Activated CD4-positive, alpha-beta T cell treated with anti-CD3 and anti-CD28 coated beads for 24 hours (primary cell): ENCODE measurements at places on chromosomes 7 and 10.

GRCh38 chr10:13371897-13372470 is 23.9 kb upstream of the SEPHS1 start:
- DNase-seq, result peak; percentile 49

- no peak for DNase-seq
Observed at GRCh38 chr7:74006032-74006431, 21.9 kb upstream of the ELN start.

DNA sequence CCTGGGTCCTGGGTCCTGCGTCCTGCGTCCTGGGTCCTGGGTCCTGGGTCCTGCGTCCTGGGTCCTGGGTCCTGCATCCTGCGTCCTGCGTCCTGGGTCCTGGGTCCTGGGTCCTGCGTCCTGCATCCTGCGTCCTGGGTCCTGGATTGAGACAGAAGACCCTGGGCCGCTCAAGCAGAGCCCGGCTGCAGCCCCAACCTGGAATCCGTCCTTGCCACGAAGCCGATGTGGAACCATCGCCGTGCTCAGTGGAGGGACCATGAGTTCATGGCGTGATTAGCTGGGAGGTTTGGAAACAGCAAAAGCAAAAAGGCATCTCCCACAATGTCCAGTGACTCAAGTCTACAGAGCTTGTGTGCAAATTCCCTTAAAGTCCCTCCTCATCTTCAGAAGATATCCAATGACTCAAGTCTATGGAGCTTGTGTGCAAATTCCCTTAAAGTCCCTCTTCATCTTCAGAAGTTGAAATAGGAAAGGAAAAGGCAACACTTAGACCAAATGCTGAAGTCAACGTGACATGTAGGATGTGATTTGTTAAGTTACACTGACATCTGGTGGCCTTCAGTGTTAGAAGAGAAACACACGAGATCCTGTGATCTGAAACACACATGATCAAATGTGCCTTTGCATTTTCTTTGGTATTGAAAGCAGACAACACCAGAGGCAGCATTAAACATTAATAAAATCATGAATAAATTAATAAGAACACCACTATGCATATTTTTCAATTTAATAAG is 179.9 kb downstream of the PTPRN2 start:
- DNase-seq, result no peak

- DNase-seq, result no peak
Observed at GRCh38 chr10:58546722-58547445, 34.2 kb downstream of the BICC1 start.

- no peak for DNase-seq
Observed at GRCh38 chr7:111190804-111191203, 99.9 kb downstream of the LRRN3 start.

- DNase-seq, result no peak
Observed at GRCh38 chr7:90242369-90243168, 2.4 kb upstream of the CFAP69 start.

GRCh38 chr7:47354831-47355541 is 226.9 kb downstream of the TNS3 start:
- no peak for DNase-seq

DNA sequence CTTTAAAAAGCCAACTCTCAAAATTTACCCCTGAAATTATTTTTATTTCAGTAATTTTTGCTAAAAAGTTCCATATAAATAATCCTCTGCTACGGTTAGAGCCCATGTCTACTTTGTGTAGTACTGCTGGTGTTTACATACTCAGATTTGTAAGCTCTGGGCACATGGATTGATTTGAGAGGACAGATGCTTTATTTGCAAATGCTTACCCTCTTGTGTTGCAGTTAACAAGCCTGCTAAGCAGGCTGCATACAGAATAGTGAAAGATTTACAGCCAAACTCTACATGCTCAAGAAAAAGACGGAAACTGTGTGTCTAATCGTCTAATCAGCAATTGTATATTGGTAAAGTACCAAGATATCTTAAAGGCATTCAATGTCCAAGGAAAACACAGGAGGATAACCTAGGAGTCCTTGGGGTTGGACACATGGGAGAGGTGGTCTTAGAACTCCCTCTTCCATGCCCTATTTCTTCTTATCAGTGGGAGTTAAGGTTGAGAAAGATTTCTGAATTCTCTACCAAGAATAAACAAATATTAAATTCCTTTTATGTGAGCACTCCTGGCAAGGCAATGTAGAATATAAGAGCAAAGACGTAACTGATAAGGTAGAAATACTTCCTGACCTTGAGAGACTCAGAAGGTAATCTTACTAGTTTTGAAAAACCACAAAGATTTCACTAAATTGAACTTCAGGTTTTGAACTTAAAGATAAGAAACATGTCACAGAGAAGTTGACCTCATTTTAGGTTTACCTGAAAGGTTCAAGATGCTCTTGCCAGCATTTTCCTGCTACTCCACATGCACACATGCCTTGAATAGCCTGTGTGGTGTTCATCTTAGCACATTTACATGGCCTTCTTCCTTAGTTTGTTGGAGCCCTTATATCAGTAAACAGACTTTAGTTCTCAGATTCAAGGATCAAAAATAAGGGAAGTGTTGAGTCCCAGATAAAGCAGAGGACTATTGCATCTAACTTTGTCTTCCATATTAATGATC is 1216.5 kb downstream of the SORCS3 start:
- no peak for DNase-seq

GRCh38 chr7:30776971-30777370 is 5.8 kb downstream of the MINDY4 start:
- DNase-seq, result no peak

- DNase-seq, result peak; percentile 51
Observed at GRCh38 chr10:22251751-22252223, 34.0 kb upstream of the EBLN1 start.

DNA sequence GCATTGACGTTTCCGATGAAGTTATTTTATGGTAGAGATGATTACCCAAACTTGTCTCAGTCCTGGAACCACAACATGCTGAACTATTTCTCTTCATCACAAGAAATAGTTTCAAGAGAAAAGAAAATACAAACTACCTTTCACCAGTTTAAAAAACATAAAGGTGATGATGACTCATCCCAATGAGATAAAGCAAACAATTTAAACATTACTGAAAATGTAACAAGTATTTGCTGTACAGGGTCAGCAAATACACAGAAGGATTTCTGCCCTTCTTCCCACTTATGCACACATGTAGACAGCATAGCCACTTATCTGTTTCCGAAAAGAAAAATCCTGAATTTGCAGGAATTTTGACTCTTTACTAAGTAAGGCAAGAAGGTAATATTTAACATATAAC is 50.8 kb downstream of the RHOBTB1 start:
- no peak for DNase-seq

GRCh38 chr7:98788966-98789365 is 80.8 kb downstream of the TMEM130 start:
- DNase-seq, result no peak

DNA sequence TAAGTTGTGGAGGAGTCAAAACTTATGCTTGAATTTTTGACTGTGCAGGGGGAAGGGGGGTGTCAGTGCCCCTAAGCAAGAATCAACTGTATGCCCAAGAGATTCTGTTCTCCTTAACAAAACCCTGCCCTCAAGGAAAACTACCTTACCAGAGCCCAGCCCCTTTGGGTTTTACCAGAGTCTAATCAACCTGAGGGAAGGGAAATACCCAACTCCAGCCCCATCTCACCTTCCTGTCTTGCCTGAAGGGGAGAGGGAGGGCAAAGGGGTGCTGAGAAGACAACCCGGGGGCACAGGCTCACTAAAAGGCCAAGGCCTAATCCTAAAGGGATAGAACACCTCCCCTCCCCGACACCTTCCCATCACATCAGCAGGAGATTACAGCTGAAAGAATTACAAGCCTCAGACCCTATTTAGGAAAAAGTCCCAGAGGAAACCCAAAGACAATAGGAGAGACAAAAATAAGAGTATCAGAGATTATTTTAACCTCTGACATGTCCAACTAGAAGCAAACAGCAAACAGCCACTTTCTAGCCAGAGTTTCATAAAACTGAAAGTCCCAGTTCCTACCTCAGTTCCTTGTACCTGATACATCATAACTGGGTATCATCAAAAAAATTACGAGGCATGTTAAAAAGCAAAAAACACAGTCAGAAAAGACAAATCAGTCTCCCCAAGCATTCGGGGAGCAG is 26.8 kb upstream of the C7orf33 start:
- DNase-seq, result no peak

DNA sequence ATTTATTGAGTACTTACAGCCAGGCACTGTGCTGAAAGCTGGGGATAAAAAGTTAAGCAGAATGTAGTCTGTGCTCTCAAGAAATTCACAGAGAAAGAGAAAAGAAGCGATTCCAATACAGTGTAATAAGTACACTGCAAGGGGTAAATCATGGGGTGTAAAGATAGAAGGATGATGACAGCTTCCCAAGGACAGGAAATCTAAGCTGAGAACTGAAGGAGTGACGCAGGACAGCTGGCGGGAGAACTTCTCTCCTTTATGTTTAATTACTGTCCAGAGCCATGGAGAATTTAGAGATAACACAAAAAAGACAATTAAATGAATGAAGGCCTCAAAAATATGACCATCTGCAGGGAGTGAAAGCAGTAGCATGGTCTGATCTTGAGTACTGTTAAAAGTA is 34.8 kb downstream of the C7orf33 start:
- DNase-seq, result no peak

GRCh38 chr7:48045195-48045765 is 9.9 kb downstream of the C7orf57 start:
- DNase-seq, result no peak

DNA sequence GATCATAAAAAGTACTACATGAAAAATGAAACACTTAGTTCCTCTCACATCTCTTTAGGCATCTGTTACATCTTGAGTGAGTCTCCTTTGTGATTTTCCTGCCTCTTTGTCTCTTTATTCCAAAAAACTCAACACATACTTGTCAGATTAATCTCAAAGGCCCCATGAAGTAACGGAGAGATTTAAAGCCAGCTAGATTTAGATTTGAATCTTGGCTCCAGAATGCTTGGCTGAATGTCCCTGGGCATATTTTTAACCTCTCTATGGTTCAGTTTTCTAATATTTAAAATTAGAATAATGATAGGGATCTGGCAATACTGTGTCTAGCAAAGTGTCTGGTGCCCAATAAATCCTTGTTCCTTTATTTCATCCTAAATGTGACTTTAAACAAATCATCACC is 140.0 kb downstream of the DGKB start:
- no peak for DNase-seq

- no peak for DNase-seq
Observed at GRCh38 chr10:7667262-7668141, 736 bp upstream of the ITIH5 start.

- DNase-seq, result no peak
Observed at GRCh38 chr10:29377333-29377961, 88.6 kb downstream of the LYZL1 start.

GRCh38 chr10:43091846-43092245 is 15.0 kb downstream of the RET start:
- no peak for DNase-seq

DNA sequence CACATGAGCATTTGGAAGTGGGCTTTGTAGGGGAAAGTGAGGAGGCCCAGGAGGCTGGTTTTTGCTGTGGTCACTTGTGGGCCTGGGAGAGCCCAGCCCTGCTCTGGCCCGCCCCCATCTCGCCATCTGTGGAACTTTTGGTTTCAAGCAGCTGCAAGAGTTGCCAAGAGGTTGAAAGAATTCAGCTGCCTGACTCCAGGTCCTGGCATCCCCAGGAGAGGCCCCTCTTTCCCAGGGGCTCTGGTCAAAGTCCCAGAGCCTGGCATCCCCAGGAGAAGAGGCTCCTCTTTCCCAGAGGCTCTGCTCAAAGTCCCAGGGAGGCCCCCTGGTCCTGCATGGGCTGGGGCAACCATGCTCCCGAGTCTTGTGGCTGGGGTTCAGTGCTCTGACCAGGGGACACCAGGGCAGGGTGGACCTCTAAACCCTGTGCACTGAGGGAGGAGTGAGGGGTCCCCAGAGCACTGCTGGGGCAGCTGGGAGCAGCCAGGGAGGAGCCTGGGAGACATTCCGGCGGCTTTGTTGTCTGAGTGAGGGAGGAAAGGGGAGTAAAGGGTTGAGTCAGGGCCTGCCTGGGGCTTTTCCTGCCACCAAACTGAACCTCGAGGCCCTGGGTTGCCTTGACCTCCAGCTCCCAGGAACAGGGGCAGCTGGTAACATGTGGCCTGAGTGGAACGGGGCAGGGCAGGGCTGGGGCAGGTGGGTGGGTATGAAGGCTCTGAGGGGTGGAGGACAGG is 27.7 kb upstream of the CSGALNACT2 start:
- DNase-seq, result no peak

GRCh38 chr10:50025627-50026026 is 37.4 kb downstream of the AGAP6 start:
- no peak for DNase-seq

GRCh38 chr10:11499425-11500071 is 111.9 kb downstream of the USP6NL start:
- DNase-seq, result no peak

DNA sequence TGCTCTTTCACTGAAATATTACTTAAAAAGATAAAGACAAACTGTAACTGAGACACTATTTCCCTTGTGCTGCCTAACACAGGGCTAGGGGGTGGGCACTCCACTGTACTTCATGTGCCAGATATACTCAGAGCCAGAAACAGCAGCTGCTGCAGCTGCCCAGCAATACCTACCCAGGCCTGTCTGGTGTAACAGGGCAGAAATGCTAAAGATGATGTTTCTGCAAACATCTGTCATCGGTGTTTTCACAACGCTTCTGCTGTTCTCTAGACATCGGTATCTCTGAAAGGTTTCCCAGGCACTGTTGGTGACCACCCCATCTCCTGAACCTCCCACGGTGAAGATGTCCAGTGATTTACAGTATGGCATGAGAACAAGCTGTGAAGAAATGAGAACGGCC is 42.7 kb downstream of the LAMB1 start:
- no peak for DNase-seq

- DNase-seq, result no peak
Observed at GRCh38 chr10:59376846-59377245, 14.5 kb upstream of the FAM13C start.

DNA sequence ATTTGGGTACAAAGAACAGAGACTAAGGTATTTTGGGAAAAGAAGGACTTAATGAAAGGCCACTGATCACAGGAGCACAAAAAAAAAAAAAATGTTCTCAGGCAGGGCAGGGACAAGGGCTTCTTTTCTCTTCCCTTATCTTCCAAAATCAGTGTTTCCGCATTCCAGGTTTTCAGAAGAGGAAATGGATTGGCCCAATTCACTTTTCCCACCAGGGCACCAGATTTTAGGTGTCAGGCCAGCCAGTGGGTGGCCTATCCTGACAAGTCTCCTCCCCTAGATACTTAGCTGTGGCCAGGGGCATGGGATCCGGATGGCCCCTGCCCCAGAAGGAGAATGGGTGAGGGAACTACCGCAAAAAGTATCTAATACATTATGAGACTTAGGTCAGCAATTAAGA is 88.9 kb upstream of the WAC start:
- DNase-seq, result no peak

DNA sequence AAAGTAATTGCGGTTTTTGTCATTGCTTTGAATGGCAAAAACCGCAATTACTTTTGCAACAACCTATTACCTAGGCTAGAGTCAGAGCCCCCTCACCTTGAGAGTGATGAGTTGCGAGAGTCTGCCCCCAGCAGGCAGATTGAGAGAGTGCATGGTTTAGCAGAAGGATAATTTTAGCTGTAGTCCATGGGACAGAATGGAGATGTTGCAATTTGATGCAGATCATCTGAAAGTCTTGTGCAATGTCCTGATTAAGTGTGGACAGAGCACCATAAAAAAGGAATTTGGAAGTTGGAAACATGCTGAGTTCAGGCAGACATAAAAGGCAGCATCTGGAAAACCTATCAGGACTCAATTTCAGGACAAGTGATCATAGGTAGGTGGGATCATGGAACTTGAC is 48.7 kb downstream of the GPR141 start:
- DNase-seq, result no peak
